ENCODE measurements at places on chromosomes 5 and 9.
A peak's percentile ranks its signal among the peaks of the same experiment; 100 is the strongest.

GRCh38 chr5:172076761-172077244 lies 70.4 kb upstream of the FBXW11 start:
- DNase-seq: no peak

DNA sequence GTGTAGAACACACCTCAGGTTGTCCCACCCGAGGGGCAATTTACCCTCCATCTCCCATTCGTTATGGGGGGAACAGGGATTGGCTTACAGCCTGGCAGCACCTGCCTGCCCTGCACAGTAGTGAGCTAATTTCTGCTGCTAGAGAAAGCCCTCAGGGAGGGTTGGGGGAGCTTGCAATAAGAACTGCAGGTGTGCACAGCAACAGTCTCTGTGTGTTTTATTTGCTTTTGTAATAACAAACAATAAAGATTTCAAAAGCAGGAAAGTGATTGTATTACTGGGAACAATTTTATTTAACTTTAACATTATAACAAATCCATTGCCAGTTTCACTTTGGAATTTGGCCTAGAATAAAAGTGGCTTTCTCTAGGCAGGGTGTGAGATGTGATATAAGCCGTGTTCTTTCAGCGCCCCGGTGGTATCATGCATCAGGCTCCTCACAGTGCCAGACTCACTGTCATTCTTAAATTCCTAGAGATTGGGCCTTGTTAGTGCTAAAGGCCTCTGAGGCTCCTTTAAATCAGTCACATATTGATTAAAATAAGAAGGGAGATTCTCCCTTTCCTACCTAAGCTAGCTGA lies 81.1 kb downstream of the RMI1 start:
- no peak for DNase-seq

GRCh38 chr5:62306896-62307689 lies 1.1 kb downstream of the KIF2A start:
- peak; percentile 75 for DNase-seq

- no peak for DNase-seq
Observed at GRCh38 chr9:79766091-79766490, 194.3 kb downstream of the TLE4 start.

- DNase-seq: no peak
Observed at GRCh38 chr5:142000704-142001484, 11.9 kb downstream of the GNPDA1 start.

DNA sequence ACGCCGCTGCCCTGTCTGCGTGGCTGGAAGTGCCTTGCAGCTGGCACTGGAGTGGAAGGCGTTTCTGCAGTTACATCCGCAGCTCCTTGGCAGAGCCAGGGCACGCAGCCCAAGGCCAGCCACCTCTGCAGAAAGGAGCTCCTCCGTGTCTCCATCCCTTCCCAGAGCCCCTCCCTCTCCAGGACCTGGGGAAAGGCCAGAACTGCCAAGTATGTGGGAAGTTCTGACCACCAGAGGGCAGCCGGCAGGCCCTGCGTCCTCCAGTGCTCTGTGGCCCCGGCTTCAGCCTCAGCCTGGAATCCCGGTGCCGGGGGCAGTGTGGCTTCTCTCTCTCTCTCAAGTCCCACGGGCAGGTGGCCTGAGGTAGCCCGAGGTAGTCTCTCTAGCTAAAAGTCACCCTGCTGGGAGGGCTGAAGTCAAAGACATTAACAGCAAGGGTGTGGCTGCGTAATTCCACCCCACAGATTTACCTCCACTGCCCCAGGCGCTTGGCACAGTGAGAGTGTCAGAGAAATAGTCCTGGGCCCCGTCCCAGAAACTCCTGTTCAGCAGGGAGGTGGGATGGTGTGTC lies 101.7 kb upstream of the FCN2 start:
- no peak for DNase-seq

- DNase-seq: no peak
Observed at GRCh38 chr5:151492729-151493128, 45.3 kb downstream of the SLC36A1 start.

DNA sequence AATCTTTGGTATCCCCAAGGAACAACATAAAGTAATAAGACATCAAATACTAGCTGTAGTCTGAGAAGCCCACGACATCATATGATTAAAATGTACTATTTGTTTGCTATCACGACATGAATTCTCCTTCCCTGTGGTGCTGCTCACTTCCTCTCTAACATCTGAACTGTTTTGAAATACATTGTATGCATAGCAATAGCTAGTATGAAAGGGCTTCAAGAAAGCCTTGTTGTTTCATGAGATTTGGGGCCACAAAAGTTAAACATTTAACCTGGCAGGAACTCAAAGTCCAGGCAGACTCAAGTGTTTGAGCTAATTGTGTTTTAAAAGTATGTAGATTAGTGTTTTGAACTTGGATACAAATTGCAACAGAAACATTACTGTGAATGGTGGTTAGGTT lies 237.4 kb upstream of the PTGER4 start:
- no peak for DNase-seq

GRCh38 chr9:82369251-82369945 lies 380.8 kb downstream of the SPATA31D1 start:
- no peak for DNase-seq

- no peak for DNase-seq
Observed at GRCh38 chr9:133262226-133262625, 12.8 kb downstream of the ABO start.

GRCh38 chr5:31993165-31993961 lies 180.8 kb downstream of the GOLPH3 start:
- DNase-seq: no peak

- no peak for DNase-seq
Observed at GRCh38 chr9:38289866-38290245, 102.6 kb upstream of the ALDH1B1 start.

DNA sequence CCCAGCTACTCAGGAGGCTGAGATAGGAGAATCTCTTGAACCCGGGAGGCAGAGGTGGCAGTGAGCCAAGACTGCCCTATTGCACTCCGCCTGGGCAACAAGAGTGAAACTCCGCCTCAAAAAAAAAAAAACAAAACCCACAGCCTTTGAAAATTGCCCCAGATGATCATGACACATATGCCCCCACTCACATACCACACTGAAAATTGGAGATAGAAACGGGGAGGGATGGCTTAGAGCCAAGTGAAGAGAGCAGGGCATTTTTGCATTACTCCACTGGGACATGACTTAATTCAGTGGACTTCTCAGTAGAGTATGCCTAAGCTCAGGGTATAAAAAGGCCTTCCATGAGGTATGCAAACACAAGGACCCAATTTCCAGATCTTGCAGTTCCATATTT lies 309.3 kb downstream of the BNC2 start:
- no peak for DNase-seq

- DNase-seq: no peak
Observed at GRCh38 chr5:124315741-124316415, 430.6 kb downstream of the ZNF608 start.

DNA sequence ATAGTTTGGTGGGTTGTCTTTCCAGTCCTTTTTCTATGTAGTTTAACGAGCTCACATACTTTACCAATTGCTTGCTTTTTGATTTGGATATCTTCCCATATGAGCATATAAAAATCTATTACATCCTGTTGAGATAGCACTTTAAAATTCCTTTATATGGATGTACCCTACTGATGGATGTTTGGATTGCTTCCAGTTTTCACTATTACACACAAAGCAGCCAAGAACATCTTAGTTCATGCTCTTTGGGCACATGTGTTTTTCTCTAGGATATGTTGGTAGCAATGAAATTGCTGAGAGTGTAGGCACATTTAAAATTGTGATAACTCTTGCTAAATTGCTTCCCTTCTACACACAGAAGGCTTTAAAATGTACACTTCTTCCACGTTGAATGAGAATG lies 56.1 kb upstream of the NTRK2 start:
- DNase-seq: no peak

DNA sequence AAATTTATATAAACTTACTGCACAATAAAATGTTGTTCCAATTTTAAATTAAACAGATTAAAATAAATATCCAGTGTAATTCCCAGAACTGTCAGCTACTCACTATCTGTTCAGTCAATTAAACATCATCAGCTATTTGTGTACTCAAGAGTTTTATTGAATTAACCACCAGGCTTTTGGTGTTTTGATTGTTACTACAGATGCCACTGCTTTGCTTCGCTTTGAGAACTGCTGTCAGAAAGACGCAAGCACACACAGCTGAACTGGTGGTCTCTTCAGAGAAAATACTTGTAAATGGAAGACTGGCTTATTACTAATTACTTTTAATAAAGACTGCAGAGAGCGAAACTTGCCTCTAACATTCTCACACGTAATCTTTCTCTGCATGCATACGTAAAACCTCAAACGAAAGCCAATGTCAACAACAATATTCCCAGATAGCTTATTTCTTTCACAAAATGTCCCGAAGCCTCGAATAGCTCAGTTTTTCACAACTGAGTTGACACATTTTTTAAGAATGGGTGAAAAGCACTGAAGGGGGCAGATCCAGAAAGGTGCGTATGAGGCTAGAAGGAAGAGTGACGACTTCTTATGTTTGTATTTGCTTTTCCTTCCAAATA lies 259.6 kb upstream of the RPS23 start:
- DNase-seq: no peak

DNA sequence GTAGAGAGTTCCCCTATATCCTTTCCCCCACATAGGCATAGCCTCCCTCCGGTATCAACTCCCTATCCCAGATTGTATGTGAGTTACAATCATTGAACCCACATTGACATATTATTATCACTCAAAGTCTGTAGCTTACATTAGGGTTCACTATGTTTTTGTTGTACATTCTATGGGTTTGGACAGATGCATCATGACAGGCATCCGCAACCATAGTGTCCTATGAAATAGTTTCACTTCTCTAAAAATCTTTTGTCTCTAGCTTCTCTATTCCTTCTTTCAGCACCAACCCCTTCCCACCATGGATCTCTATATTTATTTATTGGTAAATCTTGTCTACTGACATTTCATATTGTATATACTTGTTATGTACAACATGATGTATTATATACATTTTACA lies 31.6 kb downstream of the TAF11L14 start:
- DNase-seq: no peak

DNA sequence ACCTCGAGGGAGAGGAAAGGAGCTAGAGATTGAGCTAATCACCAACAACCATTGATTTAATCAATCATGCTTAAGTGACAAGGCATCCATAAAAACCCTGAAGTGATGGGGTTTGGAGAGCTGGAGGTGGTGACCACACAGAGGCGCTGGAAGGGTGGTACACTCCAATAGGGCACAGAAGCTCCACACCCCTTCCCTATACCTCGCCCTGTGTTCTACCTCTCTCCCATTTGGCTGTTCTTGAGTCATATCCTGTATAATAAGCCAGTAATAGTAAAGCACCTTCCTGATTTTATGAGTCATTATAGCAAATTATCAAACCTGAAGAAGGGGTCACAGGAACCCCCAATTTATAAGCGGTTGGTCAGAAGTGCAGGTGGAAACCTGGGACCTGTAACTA lies 18.3 kb downstream of the ACTL7B start:
- DNase-seq: no peak

GRCh38 chr5:171299851-171300250 lies 9.2 kb upstream of the TLX3 start:
- no peak for DNase-seq

GRCh38 chr9:17090041-17090440 lies 44.8 kb upstream of the CNTLN start:
- no peak for DNase-seq

DNA sequence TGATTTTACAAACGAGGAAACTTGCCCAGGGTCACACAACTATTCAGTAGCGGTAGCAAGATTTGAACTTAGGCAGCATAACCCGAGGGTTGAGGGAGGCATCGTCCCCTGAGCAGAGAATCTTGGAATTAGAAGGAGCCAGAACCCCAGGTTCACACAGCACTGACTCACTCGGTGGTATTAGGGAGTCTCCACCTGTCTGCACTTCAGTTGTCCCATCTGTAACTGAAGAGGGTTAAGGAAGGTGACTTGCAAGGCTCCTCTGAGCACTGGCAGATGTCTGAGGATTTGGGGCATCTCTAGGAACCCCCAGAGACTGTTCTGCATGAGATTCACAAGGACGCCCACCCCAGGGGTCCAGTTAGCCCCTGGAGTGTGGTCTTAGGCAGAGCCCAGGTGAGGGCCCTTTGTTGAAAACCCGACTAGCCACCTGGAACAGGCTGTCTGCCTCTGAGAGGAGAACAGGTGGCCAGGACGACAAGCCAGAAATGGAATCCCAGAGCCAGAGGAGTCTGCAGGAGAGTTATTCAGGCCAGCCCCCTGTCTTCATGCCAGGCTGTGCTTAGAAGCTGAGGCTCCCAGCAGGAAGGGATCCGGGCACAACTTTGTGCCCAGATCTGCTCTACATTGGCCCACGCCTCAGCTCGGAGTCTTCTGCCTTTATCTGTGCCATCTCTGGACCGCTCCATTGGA lies 50.0 kb upstream of the ORM1 start:
- no peak for DNase-seq

GRCh38 chr5:93578813-93579691 lies 2.0 kb downstream of the NR2F1-AS1 start:
- no peak for DNase-seq

GRCh38 chr9:72826996-72827949 lies 125.6 kb downstream of the ALDH1A1 start:
- DNase-seq: no peak

GRCh38 chr5:69364850-69365249 lies 4.5 kb downstream of the AK6 start:
- no peak for DNase-seq

- no peak for DNase-seq
Observed at GRCh38 chr9:87140142-87140541, 192.8 kb upstream of the GAS1 start.

DNA sequence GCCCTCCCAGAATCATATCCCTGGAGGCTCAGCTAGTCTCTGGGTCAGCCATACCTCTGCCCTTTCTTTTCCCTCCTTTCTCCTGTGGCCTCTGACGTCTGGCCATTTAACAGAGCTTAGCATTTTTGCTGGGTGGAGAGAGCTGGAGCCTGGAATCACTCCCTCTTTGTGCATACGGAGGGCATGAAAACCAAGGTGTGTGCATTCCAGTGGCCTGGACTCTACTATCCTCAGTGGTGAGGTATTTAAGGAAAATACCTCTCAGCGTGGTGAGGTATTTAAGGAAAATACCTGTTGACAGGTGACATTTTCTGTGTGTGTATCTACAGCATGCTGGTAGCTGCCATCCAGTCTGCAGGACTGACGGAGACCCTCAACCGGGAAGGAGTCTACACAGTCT lies 27.5 kb downstream of the TGFBI start:
- no peak for DNase-seq

DNA sequence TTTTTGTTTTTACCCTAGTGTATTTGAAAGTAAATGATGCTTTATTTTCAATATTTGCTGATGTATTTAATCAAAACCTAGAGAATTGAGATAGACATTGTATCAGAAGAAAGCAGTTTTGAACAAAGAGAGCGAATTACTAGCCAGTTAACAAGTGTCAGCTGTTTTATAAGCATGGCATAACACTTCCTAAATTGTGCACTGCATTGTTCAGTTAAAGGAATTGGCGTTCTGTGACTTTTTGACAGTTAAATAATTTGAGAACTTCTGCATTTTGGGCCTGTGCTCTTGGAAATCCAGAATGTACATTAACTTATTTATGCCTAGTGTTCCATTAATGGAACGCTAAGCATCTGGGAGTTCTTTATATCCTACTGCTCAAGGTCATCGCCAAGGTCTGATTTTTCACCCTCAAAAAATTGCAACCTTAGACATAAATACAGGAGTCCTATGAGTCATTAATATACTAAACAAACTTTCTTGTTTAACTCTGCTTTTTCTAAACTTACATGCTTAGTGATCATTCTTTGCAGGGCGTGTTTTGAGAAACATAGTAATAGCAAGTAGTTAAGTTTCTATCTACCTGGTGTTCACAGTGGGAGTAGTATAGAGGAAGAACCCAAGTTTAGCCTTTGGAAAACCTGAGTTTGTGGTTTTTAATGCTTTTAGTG lies 31.1 kb downstream of the RASA1 start:
- DNase-seq: no peak

GRCh38 chr5:173341961-173342430 lies 13.8 kb upstream of the STC2 start:
- DNase-seq: no peak

Data from CD8-positive, alpha-beta memory T cell (primary cell).